ENCODE measurements at places on chromosomes 3 and 15.

GRCh38 chr15:64703632-64703959, 71.8 kb downstream of the RBPMS2 start:
- DNase-seq = no peak

GRCh38 chr3:124797426-124797945, 67.2 kb downstream of the UMPS start:
- no peak for DNase-seq

GRCh38 chr3:183350164-183350563, 78.3 kb downstream of the MCF2L2 start:
- no peak for DNase-seq

DNA sequence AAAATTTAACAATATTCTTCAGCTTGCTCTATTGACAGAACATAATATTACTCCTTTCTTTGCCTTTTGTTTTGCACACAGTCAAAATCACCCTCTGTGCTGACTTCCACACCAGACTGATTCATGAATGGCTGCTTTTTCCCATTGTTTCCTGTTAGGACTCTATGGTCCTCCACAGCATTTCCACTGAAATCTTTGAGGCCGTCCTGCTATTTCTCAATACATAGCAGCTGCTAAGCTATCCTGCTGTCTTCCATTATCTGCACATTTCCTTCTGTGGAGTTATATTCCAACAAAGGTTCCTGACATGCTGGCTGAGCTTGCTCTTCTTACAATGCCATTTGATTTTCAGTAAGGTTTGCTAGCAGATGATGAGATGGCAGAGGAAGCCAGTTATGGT, 153.3 kb downstream of the EPHA3 start:
- DNase-seq = no peak

DNA sequence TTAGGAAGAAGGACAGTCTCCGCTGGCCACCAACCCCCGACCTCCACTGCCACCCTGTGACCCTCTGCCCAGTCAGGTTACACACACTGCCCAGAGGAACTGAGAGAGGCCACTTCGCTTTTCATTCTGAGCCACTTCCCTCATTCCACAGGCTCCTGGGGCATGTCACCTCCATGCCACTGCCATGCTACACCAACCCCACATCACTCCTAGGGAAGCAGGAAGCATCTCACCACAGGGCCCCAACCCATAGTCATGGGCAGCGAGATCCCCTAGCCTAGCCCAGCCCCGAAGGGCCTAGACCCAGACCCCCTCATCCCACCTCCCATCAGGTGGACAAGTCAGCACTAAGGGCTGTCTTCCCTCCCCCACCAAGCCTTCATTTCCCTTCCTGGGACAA, 1.4 kb downstream of the PLCB2 start:
- DNase-seq = no peak

DNA sequence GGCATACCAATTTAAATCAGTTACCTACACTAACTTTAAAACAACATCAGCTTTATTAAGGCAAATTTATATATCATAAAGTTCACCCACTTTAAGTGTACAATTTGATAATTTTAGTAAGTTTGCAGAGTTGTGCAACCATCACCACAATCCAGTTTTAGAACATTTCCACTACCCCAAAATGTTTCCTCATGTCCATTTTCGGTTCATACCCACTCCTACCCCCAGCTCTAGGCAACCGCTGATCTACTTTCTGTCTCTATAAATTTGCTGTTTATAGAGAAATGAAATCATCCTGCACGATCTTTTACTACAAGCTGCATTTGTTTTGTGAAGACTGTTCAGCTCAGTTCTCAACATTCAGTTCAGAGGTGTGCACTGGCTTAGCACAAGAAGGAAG, 31.5 kb upstream of the FAM81A start:
- no peak for DNase-seq

- DNase-seq = no peak
These were observed 788.8 kb downstream of the ROBO1 start for GRCh38 chr3:78979028-78979427.

GRCh38 chr15:100202309-100202960, 139.3 kb downstream of the ADAMTS17 start:
- no peak for DNase-seq

- no peak for DNase-seq
These were observed 219.9 kb downstream of the NLGN1 start for GRCh38 chr3:173617490-173617889.

GRCh38 chr3:140359233-140359995, 318.4 kb upstream of the TRIM42 start:
- no peak for DNase-seq

DNA sequence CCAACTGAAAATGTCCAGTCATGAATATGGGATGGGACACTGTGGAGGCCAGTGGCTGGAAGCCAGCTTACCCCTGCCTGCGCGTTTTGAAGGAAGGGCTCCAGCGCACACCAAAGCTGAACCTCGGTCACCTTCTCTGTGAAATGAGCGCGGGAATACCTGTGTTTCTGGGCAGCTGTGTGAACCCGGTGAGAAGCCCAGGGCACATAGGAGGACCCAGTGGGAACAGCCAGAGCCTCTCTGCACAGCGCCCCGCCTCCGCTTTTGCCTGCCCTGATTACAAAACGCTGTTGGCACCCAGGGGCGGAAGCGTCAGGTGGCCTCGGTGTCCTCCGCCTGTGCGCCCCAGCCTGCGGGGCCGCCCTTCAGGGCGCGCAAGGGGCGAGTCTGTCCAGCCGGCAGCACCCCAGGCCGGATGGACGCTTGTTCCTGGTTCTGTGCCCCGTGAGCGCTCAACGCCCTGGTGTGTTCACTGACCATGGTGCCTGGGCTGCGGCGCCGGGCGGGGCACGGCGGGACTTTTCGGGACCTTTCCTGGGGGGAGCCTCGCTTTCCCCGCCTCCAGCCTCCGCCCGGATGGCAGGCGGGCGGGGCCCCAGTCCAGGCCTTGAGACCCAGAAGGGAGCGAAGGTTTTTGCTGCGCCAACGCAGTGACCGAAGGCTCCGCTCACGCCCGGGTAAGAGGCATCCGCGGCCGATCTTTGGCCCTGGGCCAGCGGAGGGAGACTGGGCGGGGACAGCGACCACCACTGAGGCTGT, at the start of gene SQOR:
TSS of gene SQOR (plus strand) at position 598 of the 759 bp plus-strand sequence. CDS start 23,895 bp downstream, outside the sequence.
- peak; percentile 92 for DNase-seq

DNA sequence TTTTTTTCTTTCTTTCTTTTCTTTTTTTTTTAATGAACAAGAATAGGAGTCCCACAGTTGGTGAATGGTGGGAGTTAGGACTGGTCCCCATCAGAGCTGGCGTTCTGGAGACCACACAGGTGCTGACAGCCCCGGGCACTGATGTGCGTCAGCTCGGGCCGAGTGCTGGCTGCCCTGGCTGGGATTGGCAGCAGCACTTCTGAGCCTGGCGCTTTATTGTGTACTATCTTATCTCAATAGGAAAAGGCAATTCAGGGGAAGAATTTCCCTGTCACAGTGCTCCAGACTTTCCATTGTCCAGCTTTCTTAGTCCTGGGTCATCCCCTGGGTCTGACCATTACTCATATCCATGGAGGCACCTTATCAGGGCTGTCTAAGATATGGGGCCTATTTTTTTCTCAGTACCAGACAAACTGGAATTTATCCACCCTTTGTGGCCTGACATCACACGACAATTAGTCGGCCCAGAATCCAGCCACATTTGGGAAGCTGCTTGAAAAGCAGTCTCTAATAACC, 54.1 kb downstream of the TMEM44 start:
- no peak for DNase-seq

- peak; percentile 94 for DNase-seq
These were observed 15.6 kb downstream of the TEX264 start for GRCh38 chr3:51686512-51687215.

DNA sequence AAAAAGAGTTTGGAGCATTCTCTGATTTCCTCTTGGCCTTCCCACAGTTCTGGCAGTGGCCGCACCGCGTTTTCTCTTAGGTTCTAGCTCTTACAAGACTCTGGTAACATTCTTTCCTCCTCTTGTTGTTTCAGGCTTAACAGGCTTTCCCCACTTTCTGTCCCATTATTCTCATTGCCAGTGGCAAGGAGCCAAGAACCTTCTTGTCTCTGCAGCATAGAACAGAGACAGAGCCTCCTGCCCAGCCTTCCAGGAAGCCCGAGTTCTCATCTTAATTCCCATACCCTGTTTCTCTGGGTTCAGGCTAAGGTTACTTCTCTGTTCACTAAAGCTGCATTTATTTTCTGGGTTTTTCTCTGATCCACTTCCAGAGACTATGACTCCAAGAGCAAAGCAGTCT, 61.1 kb downstream of the DUT start:
- no peak for DNase-seq

DNA sequence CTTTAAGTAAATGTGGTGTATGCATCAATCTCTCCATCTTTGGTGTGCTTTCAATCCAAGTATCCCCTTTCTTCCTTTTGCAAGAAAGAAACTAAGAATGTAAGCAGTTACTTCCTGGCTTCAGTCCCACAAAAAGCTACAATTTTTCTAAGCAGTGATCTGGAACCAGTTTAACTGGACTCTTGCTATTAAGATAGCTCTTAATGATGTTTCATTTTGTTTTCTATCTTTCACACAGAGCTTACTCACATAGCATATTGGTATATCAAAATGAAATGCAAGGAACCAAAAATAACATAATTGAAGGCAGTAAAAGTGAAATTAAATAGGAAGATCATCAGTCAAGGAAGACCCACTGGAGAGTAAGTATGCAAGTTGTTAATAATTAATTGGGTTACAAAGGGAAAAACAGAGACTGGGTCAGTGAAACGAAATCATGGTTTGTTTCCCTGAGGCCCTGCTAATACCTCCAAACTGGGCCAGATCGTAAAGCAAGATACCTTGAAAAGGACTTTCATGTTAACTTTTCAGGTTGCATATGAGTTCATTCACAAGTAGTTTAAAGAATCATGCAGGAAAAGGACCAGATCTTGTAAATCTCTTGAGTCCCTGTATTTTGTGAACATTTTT, 41.9 kb downstream of the GPR160 start:
- no peak for DNase-seq

DNA sequence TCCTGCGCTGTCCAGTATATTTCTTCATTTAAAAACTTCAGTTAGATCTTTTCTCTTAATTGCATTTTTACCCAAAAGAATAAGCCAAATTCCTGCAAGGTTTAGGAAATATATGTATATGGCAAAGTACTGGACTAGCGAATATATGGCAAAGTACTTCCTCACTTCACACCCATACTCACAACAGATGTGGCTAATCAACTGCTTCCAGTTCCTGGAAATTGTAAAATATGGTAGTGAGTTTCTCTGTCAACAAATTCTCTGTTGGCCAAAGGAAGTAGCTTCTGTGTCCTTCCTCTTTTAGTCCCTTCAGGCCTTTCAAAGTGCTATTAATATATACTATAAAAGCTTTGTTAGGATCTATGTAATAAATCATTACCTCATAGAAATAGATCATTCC, 22.0 kb downstream of the GPR15 start:
- DNase-seq = peak; percentile 60

GRCh38 chr15:78620021-78620526, 722 bp downstream of the CHRNA3 start:
- DNase-seq = no peak

GRCh38 chr15:90650117-90650955, 66.8 kb upstream of the BLM start:
- DNase-seq = peak; percentile 81

- no peak for DNase-seq
These were observed 5.5 kb downstream of the AP3S2 start for GRCh38 chr15:89888214-89888804.

DNA sequence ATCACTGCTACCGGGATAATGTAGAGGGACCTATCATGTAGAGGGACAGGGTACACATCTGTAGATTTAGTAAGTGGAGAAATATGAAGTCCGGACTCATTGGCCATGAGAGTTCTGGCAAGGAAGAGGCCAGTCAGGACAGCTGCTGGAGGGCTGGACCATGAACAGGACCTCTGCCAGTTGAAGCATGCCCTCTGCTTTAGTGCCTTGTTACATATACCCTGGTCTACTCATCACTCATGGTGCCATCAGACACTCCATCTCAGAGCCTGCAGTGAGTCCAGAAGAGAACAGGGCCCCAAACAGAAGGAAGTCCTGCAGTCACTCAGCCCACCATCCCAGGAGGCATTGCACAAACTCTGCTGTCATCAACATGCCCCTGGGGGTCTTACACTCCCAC, 54.7 kb upstream of the CA12 start:
- DNase-seq = no peak

GRCh38 chr15:92244703-92245102, 149.0 kb upstream of the ST8SIA2 start:
- DNase-seq = no peak

DNA sequence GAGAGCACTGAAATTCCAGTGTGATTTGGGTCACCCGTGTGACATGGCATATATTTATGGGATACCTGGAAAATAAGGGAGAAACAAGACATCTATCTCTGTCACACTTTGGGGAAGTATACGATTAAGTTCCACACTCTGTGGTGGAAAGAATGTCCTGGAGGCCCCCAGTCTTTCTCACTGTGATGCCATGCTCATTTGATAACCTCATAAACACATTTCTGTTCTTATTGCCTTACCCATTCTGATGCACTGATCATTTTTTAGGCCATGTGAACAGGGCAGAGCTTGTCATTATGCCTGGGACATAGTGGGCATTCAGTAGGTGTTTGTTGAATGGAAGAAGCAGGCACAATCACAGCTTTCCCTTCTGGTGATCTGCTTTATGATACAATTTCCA, 349.4 kb upstream of the TPRG1 start:
- DNase-seq = no peak

DNA sequence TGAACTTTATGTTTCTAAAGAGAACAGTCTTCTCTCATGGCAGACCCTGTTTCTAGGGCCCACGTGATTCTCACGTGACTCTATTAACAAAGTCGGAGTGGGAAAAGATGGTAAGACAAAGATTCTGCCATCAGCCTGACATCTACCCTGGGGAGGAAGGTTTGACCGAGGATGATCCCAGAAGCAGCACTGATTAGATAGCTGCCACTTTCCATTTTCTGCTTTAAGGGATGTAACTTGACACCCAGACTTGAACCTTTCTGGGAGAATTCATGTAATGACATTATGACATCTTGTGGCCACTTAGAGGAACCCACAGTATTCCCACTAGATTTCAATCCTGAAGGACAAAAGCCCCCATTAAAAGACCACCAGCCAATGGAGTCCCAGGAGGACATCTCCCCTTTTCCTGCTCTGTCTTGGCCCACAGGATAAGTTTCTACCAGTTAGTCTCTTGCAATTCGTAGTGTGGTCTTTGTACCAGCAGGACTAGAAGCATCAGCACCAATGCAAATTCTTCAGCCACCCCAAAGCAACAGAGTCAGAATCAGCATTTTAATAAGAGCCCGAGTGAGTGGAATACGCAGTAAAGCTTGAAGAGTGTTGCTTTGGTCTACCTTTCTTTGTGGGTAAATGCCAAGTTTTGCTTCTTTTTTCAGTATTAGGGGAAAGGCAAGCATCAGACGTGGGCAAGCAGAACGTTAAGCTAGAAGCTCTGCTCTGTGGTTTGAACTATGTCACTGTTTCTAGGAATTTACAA, 480.5 kb upstream of the PROK2 start:
- DNase-seq = no peak

DNA sequence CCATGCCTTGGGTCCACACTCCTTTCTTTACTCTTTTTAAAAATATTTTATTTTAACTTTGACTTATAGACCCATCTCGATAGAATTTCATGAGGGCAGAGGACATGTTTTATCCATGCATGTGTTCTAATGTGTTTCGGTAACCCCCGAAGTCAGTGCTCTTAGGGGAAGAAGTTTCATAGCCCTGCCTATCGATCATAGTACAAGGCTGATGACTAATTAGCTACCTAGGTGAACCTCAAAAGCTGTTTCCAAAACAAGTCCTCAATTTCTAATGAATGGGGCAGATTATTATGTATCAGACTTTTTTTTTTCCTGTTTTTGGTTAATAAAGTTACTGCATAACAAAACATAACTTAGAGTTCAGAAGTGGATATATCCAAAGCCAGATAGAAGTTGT, 82.0 kb downstream of the MBNL1 start:
- peak; percentile 41 for DNase-seq
